ENCODE measurements at places on chromosomes 1 and 21. TPM values are rescaled to one million over a fixed set of nuclear protein-coding genes. Genes with fewer than 3 reads are reported as not detected.

GRCh38 chr1:1320666-1321448 is 3.6 kb downstream of the INTS11 start:
- no peak for DNase-seq

DNA sequence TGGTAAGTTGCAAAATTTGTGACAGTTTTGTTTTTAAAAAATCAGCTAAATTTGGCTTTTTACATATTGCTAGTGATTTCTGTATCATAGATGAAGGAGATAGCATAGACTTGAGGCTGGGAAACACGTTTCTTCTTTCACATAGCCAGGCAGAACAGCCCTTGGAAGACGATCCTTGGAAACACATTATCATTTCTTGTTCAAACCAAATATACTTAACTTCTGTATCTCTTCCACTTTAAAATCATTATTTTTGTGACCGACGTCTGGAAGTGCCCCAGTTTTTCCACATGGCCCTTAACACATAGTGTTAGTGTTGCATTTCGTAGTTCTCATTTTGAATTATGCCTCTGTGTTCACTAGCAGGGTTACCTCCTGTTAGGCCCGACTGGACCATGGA is 193.5 kb downstream of the SDCCAG8 start:
- DNase-seq, result no peak

DNA sequence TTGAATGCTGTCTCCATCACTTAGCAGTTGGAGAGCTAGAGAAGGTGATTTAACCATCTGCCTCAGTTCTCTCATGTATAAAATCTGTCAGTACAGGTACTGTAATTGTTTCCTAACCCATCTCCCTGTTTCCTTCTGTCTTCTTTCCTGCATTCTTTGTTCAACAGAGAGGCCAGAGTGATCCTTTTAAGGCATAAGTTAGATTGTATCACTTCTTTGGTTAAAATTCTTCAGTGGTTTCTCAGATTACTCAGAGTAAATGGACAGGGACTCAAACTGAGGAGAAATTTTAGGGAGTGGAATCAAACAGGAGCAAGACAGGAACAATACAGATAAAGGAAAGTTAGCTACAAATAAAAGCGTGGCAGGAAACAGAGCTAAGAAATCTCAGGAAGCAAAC is 45.2 kb upstream of the SSX2IP start:
- no peak for DNase-seq

DNA sequence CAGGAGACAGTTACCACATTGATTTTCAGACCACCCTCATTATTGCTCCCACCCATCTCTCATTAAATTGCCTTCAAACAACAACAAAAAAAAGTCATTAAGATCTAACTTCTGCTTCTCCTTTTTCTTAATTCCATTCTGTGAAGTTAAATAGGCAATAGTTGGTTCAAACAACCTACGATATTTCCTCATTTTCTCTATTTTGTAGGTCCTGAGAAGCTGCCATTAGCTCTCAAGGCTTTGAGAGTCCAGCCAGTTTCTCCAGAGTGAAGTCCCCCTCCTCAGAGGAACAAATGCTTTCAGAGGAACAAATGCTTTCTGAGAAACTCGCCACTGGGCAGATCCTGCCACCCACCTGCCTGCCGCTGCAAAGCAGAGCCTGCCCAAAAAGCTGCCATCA is 125.6 kb downstream of the ETS2 start:
- no peak for DNase-seq

DNA sequence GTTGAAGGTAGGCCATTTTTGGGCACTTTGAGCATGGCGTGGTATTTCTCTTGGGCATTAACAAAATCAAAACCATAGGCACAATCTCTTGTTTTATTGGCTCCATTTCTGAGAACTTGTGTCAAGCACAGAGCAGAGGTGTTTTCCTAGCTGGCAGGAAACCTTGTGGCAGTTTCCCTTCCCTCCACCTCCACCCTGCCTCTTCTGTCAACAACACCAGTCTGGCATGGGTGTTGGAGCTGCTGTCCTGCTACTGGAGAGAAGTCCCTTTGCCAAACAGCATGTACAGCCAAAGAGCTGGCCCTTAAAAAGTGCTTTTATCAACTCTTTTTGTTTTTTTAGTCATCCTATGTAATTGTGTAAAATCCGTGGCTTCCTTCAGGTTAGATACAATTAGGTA is 16.0 kb downstream of the ATP1A1 start:
- no peak for DNase-seq

- DNase-seq, result no peak
Observed at GRCh38 chr1:20068722-20069121, 1.3 kb upstream of the PLA2G5 start.

- no peak for DNase-seq
Observed at GRCh38 chr1:180267211-180267561, 37.1 kb downstream of the LHX4 start.

- DNase-seq, result no peak
Observed at GRCh38 chr1:94522304-94522703, 19.3 kb downstream of the F3 start.

- DNase-seq, result peak; percentile 47
Observed at GRCh38 chr1:4494558-4494957, 159.9 kb upstream of the AJAP1 start.

DNA sequence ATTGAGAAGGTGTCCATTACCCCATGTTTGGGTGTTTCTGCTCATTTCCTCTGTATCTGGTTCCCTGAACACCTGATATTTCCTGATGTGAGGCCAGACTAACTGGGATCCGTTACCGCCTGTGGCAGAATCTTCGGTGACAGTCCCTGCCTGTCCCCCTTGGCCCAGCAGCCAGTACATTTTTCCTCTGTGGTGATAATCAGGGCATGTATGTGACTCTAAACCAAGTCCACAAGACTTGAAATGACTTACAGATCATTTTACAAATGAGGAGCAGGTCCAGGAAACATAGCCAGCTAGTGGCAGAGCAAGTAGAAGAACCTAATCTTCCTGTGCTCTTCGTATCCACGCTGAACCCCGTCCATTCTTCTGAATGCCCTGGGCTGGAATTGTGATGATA is 143.5 kb upstream of the IPO9 start:
- DNase-seq, result no peak

DNA sequence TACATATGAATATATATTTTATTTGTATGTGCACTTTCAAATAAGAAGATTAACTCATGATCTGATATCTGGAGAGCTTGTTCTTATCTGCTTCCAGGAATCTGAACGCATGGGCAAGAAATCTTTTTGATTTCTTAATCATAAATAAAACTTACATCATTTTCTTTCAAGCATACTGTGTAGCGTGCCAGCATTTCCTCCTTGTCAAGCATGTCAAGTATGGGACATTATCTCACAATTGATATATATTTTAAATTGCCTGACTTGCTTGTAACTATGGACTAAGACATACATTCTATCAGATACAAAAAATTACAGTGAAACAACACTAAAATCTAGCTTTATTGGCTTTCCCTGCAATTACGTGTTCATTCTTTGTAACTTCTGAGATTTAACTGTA is 1128.2 kb downstream of the PLA2G4A start:
- DNase-seq, result no peak

DNALI1 gene
- 2.9 TPM for total RNA-seq

ASCL5 gene
- total RNA-seq, result not detected

AKR7A3 gene
- 0.20 TPM for total RNA-seq

CXADR gene
- 36.2 TPM for total RNA-seq

CTSK gene
- 4.5 TPM for total RNA-seq

BOLA1 gene
- 12.9 TPM for total RNA-seq
